ENCODE measurements at places on chromosomes 5 and 9. TPM values are rescaled to one million over a fixed set of nuclear protein-coding genes. Genes with fewer than 3 reads are reported as not detected.

- DNase-seq: no peak
These were observed 32.4 kb downstream of the PDZD2 start for GRCh38 chr5:31671339-31671741.

DNA sequence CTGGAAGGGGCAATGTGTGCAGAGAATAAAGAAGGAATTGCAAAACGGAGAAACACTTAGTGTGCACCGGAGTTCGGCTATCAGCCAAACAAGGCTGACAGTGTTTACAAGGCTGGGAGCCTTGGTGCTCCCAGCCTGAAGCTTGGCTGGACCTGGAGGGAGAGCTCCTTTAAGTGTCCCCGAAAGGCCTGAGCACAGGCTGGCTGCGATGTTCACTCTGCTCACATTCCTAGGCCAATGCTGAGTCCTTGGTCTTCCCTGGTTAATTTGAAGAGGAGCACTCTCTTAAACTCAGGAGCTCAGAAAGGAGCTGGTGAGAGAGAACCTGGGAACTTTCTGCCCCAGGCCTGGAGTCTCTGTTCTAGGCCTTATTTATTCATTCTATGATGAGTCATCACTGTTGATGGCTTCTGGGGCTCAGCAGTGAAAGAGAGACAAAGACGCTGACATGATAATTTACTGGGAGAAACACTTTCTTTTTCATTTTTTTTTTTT is 88.6 kb upstream of the MYO10 start:
- no peak for DNase-seq

DNA sequence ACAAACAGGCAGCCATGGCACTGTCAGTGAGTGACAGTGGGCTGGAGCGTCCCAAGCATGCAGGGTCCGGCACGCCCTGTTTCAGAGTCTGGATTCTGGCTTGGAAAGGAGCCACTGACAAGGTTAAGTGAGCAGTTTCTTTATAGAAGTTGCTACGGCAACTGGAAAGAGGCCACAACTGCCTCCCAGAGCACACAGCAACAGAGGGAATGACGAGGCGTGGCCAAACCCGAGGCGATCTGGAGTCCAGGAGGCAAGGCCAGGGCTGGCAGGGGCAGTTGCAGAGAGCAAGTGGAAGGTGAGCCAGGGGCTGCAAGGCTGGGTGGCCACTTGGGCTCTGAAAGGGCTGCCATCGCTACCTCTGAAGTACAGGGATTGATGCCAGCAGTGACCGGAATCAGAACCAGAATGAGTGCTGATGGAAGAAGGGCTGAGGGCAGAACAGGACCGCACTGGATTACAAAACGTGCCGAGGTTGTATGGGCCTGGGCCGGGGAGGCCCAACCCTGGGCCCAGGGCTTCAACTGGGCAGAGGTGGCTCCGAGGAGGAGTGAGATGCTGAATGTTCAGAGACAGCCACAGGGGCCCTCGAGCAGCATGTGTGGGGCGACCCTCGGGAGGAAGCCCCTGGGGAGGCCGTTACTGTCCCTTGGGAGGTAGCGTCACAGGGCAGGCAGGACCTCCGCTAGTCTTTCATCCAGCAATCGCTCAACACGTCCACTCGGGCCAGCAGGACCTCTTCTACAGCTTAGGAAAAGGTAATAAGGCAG is 4.6 kb downstream of the MRPL41 start:
- DNase-seq: no peak

DNA sequence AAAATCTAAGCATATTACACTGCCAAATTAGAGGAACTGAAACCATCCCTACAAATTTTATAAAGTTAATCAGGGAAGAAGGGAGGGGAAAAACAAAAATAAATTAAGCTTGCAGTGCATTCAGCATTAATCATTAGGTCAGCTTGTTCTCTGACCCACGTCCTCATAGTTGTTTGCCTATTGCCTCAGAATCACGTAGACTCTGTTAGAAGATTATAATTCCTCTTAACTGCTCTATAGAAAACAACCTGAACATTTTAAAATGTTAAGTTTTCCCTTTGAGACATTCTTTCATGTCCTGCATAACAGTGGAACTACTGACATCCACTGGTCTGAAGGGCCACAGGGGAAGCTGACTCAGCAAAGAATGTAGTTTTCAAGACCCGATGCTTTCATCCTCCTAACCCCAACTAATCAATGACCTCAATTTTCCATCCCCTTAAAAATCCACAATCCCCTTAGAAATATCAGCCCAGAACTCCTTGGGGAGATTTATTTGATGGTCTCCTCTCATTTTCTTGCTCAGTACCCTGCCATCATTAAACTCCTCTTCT is 112.4 kb downstream of the FBXO4 start:
- DNase-seq: no peak

Gene CSF2
- total RNA-seq: not detected

- DNase-seq: no peak
These were observed 61.0 kb upstream of the SMIM23 start for GRCh38 chr5:171724468-171725204.

DNA sequence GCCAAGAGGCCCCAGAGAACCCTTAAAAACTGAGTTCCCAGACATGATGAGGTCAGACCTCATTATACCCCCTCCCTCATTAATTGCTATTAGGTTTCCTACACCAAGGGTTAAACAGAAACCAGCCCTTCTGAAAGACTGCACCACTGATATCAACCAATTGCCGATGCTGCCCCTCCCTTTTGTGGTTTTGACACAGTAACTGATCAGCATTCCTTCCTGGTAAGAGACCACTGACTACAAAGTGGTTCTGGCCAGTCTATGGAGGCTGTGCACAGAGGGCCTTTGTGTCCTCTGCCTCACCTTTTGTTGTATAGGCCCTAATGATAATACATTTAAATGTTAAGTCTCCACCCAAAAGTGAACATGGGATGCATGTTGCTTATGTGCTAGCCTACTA is 201.5 kb downstream of the FRMD3 start:
- DNase-seq: no peak

GRCh38 chr9:95143591-95144561 is 173.6 kb downstream of the FANCC start:
- no peak for DNase-seq

Data from kidney (tissue), 22 donors.